ENCODE measurements at places on chromosomes 2 and 18. TPM values are rescaled to one million over a fixed set of nuclear protein-coding genes. Genes with fewer than 3 reads are reported as not detected.

PAIP2B gene
- 7.4 TPM for total RNA-seq

BMP10 gene
- not detected for total RNA-seq

ABCB11 gene
- 0.07 TPM for total RNA-seq

DNA sequence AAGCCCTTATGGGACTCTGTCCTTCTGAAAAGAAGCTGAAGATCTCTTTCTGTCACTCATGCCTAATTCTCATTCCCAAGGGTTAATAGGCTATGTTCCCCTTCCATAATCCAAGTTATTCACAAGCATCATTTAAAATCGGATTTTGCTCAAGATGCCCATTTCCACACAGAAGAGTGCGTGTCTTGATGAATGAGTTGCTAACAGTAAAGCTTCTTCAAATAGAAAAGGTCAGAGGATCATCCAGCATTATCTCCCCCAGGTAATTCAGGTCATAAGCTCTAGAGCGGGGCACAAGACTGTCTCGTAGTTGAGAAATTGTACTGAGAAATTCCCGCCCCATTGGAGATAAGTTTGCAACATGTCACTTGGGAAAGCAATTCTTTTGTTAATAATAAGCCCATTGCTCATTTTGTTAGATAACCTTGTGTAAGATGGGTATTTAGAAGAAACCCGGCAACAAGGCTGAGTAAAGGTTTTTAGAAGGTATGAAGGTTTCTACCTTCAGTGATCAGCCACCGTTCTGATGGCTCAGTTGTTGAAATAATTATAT, 290.7 kb upstream of the EPAS1 start:
- no peak overlapping the region for H3K27ac ChIP-seq
- peaks cover 15% of the 10 kb centered on the region for H3K36me3 ChIP-seq
- H3K4me3 ChIP-seq = no peak overlapping the region
- H3K27me3 ChIP-seq = no peaks in the 10 kb centered on the region
- no peaks in the 10 kb centered on the region for H3K4me1 ChIP-seq

STRADB gene
- total RNA-seq = 40.4 TPM

- H3K36me3 ChIP-seq = no peaks in the 10 kb centered on the region
- no peaks in the 10 kb centered on the region for H3K27me3 ChIP-seq
- DNase-seq = no peak
- no peak overlapping the region for H3K4me3 ChIP-seq
- H3K27ac ChIP-seq = no peak overlapping the region
Observed at GRCh38 chr2:160229591-160229990, 29.5 kb upstream of the ITGB6 start.

DNA sequence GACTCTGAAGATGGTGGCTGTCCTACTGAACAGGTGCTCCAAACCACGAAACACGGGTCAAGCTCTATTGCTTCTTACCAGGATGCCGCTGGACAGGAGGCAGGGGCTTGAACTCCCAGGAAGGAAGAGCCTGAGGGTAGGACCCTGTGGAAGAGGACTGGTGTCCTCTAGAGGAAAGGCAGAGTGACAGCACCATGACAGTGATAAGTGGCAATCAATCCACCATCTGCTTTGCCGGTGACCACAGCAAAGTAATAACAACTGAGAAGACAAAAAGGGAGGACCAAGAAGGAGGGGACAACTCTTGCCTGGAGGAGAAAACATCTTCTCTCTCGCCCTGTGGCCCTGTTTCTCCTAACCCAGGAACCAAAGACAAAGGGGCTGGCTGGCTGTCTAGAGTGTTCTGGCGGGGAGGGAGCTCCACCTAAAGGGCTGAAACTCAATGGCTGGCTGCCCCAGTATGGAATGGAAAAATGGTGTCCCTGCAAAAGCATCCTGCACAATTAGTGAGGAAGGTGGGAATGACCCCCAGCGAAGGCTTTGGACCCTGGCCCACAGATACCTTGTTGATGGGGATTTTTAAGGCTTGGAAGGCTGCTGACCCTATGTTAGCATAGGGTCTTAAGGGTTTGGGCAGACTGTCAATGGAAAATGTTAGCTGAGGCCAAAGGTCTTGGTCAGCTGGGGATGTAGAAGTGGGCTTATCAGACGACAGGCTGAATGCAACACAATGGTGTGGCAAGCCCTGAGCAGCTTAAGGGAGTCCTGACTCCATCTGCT, 35.4 kb downstream of the PROC start:
- DNase-seq = no peak
- no peaks in the 10 kb centered on the region for H3K36me3 ChIP-seq
- no peak overlapping the region for H3K27ac ChIP-seq
- H3K4me3 ChIP-seq = no peak overlapping the region
- no peaks in the 10 kb centered on the region for H3K27me3 ChIP-seq

- H3K27me3 ChIP-seq = no peaks in the 10 kb centered on the region
- DNase-seq = no peak
- H3K4me3 ChIP-seq = no peak overlapping the region
- H3K36me3 ChIP-seq = peaks cover 37% of the 10 kb centered on the region
Observed at GRCh38 chr2:135974036-135974435, 11.4 kb downstream of the DARS1 start.

- DNase-seq = no peak
- H3K4me1 ChIP-seq = no peaks in the 10 kb centered on the region
- H3K4me3 ChIP-seq = no peak overlapping the region
- H3K27me3 ChIP-seq = no peaks in the 10 kb centered on the region
- no peaks in the 10 kb centered on the region for H3K36me3 ChIP-seq
Observed at GRCh38 chr2:13758412-13758811, 874.1 kb upstream of the LRATD1 start.

RUFY4 gene
- total RNA-seq = not detected

- H3K36me3 ChIP-seq = peaks cover 10% of the 10 kb centered on the region
- no peak for DNase-seq
- H3K4me3 ChIP-seq = no peak overlapping the region
Observed at GRCh38 chr18:41524674-41525470, 430.2 kb upstream of the PIK3C3 start.

GRCh38 chr2:217421834-217422233, 562.0 kb upstream of the TNP1 start:
- H3K27me3 ChIP-seq = no peaks in the 10 kb centered on the region
- H3K4me3 ChIP-seq = no peak overlapping the region
- H3K36me3 ChIP-seq = peaks cover 7% of the 10 kb centered on the region
- DNase-seq = no peak
- H3K27ac ChIP-seq = no peak overlapping the region
- peaks cover 5% of the 10 kb centered on the region for H3K4me1 ChIP-seq

EIPR1 gene
- total RNA-seq = 34.9 TPM

DNA sequence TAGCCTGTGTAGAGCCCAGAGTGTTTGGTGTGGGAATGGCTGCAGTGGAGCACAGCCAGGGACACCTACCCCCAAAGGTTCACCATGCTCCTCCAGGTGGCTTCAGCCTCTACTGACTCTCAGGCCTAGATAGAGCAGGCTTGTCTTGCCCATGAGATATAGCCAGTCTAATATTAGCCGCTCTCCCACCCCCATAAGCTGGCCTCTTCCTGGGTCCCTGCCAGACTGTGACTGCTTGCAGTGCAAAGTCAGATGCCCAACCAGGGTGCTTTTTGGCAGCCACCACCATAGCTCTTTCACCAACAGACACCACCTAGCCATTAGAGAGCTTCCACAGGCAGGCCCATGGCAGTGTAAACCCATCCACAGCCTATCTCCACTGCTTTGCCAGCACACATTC, 405.3 kb downstream of the MBD2 start:
- no peak overlapping the region for H3K4me3 ChIP-seq
- DNase-seq = no peak
- no peak overlapping the region for H3K27ac ChIP-seq
- H3K27me3 ChIP-seq = no peaks in the 10 kb centered on the region

GRCh38 chr2:109166811-109167210, 37.8 kb downstream of the SH3RF3 start:
- peaks cover 6% of the 10 kb centered on the region for H3K4me1 ChIP-seq
- peaks cover 5% of the 10 kb centered on the region for H3K27me3 ChIP-seq
- no peak for DNase-seq
- no peaks in the 10 kb centered on the region for H3K36me3 ChIP-seq
- H3K27ac ChIP-seq = no peak overlapping the region

GPR155 gene
- 1.7 TPM for total RNA-seq

DNA sequence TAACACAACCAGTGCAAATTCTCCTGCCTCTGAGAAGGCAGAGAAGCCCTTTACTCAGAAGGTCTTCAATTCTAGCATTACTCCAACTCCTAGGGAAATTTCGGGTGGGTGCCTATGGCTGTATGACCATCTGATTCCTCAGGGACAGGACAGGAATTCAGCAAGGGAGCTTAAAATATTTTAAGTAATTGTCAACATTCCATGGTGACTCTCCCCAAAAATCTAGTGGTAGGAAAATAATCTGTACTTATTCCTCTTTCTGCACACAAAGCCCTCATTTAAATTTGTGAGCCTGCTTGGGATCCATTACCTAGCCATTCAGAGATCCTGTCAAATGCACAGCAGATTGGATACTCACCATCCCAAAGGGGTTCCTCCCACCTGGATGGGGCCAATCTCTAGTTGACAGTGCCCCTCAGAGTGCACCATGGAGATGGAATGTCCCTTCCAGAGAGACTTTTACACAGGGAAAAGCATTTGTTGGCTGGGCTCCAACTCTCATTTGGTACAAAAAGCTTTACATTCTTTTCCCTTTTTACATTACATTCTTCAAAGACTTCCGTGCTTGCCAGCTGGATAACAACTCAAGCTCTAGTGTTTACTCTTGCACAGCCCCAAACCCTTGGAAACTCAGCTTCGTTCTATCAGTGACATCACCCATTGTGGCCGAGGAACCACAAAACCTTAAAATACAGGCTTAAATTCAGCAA, 3.1 kb upstream of the TMEM150A start:
- H3K27me3 ChIP-seq = no peaks in the 10 kb centered on the region
- peaks cover 33% of the 10 kb centered on the region for H3K4me1 ChIP-seq
- no peaks in the 10 kb centered on the region for H3K36me3 ChIP-seq
- peak overlapping the region; percentile 48 for H3K4me3 ChIP-seq

- H3K4me3 ChIP-seq = no peak overlapping the region
- DNase-seq = no peak
- no peaks in the 10 kb centered on the region for H3K36me3 ChIP-seq
- no peaks in the 10 kb centered on the region for H3K4me1 ChIP-seq
- H3K27me3 ChIP-seq = no peaks in the 10 kb centered on the region
- H3K27ac ChIP-seq = peak overlapping the region; percentile 37
Observed at GRCh38 chr2:85396531-85397470, 13.4 kb downstream of the CAPG start.

DNA sequence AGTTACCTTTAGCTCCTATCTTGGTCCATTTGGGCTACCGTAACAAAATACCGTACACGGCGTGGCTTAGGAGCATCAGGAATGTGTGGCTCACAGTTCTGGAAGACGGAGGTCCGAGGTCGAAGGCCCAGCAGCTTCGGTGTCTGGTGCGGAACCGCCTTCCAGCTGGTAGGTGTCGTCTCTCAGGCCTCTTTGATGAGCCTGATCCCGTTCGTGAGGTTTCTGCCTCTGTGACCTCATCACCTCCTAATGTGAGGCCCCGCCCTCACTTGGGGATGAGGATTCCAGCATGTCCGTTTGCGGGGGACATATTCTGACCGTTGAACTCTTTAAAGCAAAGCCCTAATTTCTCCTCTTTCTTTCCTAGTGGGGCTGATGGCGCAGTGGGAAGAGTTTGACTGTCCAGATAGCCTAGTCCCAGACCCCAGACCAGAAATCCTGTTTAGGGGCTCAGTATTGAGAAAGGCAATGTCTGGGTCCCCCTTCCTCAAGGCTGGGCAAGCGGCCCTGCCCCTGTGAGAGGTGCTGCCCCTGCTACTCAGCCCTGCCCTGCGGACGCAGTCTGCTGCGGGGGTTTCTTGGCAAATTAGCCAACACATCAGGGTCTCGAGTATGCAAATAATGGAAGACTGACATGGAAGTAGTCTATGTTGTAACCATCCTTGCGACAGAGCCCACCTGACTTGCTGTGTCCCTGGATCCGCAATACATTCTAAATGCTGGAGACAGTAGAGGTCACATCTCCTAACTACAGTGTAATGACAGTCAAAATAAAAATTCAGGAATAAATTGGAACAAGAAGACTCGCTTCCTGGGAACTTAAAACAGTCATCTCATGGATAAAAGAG, 128.0 kb downstream of the ASB1 start:
- no peaks in the 10 kb centered on the region for H3K36me3 ChIP-seq
- no peak for DNase-seq
- no peak overlapping the region for H3K27ac ChIP-seq
- no peaks in the 10 kb centered on the region for H3K27me3 ChIP-seq
- no peak overlapping the region for H3K4me3 ChIP-seq

GRCh38 chr2:241686324-241686649, 328 bp downstream of the DTYMK start:
- no peak for DNase-seq
- H3K27ac ChIP-seq = peak overlapping the region; percentile 69
- H3K36me3 ChIP-seq = peaks cover 3% of the 10 kb centered on the region
- H3K4me1 ChIP-seq = peaks cover 24% of the 10 kb centered on the region
- H3K4me3 ChIP-seq = peak overlapping the region; percentile 91

DNA sequence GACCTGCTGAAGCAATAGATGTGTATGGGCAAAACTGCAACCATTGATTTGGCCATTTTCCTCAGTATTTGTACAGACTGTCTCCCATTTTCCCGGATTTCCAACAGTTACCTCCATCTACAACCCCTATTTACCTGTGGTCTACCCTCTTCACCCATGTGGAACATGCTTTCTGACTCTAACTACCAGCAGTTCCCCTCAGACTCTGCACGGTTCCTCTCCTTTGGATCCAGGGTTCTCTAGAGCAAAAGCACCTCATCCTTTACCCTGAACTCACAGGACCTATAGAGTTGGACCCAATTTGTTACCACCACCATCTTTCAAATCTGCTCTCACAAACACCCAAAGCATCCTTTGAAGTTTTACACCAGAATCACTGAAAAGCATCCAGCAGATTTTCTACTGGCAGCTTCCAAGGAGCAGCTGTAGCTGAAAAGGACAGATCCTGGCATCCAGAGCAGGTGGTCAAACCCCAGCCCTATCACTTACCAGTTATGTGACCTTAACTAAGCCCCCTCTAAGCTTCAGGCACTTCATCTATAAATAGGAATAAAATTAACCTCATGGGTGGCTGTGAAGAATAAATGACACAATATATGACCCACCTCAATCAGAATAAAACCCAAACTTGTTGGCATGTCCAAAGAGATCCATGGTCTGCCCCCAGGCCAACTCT, 15.3 kb downstream of the CYTIP start:
- no peaks in the 10 kb centered on the region for H3K27me3 ChIP-seq
- H3K4me3 ChIP-seq = no peak overlapping the region
- peaks cover 10% of the 10 kb centered on the region for H3K4me1 ChIP-seq
- no peak for DNase-seq
- H3K36me3 ChIP-seq = no peaks in the 10 kb centered on the region
- H3K27ac ChIP-seq = no peak overlapping the region

DNA sequence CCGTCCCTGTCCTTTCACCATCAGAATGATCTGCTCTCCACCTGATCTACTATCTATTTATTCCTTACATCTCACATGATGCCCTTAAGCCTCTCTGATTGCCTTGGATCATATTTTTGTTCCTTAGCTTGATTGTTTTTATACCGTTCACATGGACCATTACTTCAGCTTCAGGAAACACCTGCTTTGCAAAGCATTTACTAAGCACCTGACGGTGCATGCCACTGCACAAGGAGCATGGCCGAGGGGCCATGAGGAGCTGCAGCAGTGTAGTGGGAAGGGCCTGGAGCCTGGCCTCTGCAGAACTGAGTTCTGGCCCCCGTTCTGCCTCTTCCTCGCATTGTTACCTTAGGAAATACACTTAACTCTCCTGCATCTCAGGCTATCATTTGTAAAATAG, 124.1 kb upstream of the NDUFV2 start:
- no peaks in the 10 kb centered on the region for H3K36me3 ChIP-seq
- no peak overlapping the region for H3K4me3 ChIP-seq
- H3K27me3 ChIP-seq = no peaks in the 10 kb centered on the region
- no peak overlapping the region for H3K27ac ChIP-seq
- peaks cover 22% of the 10 kb centered on the region for H3K4me1 ChIP-seq

VWA3B gene
- total RNA-seq = not detected

Measured in neural crest cell (in vitro differentiated cells).